Stimulated activated CD8-positive, alpha-beta memory T cell treated with anti-CD3 and anti-CD28 coated beads, Interleukin-4, amount 100 ng/mL, for 48 hours (primary cell): ENCODE measurements at places on chromosomes 11 and 22.

GRCh38 chr22:16601437-16602223 is 9.0 kb upstream of the CCT8L2 start:
- no peak for DNase-seq

- DNase-seq = no peak
Measured at GRCh38 chr11:93850594-93851018, at the start of gene VSTM5. Gene VSTM5, minus strand, starts transcription at chr11:93850618. Its CDS starts 116 bp downstream, at chr11:93850502.

- no peak for DNase-seq
Measured at GRCh38 chr22:50308597-50308935, 1.1 kb upstream of the PLXNB2 start.

DNA sequence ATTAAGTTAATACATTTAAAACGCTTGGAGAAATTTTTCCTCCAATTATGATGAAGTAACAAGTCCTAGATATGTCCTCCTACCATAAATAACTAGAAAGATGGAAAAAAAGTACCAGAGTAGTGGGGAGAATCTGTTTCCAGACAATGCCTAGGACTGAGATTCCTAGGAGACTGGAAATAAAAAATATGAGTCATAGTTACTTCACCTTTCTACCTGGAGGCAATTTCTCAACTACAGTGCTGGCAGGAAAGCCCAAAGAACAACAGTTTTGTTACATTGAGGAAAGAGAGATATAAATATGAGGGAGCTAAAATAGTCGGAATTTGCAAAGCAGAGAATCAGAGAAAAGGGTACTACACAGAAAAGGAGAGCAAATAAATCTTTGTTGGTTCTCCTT is 202.1 kb upstream of the ARHGAP42 start:
- DNase-seq = no peak

- DNase-seq = no peak
Measured at GRCh38 chr22:42608823-42609361, 5.8 kb downstream of the POLDIP3 start.
